AG09319 (cell line): ENCODE measurements at places on chromosomes 2 and 18.

DNA sequence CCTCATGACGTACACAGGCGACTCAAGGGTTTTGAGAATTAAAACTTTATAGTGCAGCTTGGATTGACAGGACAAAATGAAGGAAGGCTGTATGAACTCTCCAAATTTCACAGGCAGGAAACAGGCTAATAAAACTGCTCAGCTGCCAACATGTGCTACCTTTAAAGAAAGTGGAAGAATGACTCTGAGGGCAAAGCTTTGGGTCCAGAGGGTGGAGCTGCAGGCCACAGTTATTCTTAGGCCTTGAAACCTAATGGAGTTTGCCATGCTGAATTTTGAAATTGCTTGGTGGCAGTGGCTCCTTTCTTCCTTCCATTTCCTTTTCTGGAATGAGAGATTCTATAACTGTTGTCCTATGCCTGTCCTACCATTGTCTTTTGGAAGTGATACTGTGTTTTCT is 34.8 kb downstream of the HAT1 start:
- DNase-seq, result no peak

DNA sequence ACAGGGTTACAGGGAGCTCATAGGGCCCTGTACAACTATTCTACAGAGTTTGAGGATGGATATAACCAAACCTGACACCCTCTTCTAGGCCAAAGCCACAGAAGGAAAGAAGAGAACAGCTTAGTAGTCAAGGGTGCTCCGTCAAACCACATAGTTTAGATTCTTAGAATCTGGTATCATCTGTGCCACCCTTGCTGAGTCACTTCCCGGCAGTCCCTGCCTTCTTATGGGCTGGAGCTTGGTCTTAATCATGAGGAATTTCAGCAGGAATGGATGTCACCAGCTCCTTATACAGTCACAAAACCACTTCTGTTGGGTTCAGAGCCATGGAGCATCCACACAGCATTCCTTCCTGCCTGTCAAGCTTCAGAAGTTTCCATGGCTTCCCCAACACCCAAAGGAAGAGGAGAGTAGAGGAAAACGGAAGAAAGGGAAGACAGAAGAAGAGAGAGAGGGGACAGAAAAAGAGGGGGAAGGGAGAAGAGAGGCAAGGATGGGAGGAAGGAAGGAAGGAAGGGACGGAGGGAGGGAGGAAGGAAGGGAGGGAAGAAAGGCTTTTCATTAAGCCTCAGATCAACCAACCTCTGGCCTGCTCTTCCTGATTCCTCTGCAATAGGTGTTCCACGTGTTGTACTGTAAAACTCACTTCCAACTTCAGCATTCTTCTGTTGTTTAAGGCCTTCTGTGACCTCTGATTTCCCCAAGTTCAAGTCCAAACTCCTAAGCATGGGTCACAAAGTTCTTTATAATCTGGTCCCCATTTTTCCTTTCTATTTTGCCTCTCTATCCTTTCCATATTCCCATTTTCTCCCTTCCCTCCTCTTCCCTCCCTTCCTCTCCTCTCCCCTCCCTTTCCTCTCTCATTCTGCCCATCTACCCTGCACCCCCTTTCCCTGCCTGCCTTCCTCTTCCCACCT is 246.1 kb upstream of the TNP1 start:
- DNase-seq, result peak; percentile 90

DNA sequence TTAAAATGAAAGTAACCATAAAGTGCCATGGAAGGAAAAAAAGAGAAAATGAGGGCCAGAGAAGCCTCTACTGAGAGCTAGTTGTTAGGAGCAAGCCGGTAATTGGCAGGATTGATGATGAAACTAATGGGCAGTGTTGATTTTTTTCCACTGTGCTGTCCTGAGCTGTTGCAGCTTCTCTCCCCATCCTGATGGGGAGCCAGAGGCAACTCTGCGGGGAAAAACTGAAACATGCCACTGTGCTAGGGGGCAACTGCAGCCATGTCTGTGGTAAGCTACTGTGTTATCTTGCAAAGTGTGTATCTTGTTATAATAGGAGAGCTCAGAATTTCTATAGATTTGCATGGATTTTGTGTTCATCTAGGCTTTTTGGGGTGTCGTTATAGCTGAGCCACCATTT is 487.9 kb downstream of the STK39 start:
- DNase-seq, result no peak

DNA sequence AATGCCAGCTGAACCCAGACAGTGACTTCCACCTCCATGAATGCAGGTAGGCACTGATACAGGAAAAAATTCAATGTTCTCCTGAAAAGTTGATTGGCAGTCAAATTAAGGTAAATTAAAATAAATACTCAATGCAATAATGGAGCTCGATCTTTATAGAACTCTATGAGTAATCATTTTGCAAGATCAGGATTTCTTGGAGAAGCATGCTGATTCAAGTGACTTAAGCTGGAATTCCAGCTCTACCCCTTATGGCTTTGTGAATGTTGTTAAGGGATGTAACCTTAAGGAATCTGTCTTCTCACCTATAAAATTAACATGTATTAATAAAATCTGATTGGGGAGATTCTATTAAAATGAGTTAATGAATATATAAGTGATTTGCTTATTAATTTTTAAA is 145.1 kb downstream of the QPCT start:
- no peak for DNase-seq

DNA sequence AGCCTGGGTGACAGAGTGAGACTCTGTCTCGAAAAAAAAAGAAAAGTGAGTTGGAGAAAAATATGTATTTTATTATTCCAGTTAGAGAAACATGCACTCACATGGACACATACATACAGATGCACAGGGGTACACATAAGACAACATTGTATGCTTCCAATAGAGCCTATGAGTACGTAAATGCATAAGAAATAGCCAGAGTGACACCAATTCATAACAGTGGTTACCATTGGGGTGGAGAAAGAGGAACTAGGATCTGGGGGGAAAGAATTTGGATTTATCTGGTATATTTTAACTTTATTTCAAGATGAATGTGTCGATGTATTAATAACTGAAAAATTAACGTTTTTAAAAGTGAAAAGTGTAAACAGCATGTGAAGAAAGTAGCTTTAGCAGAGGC is 16.1 kb downstream of the IL36A start:
- no peak for DNase-seq
